ENCODE measurements at places on chromosomes 4 and X.

DNA sequence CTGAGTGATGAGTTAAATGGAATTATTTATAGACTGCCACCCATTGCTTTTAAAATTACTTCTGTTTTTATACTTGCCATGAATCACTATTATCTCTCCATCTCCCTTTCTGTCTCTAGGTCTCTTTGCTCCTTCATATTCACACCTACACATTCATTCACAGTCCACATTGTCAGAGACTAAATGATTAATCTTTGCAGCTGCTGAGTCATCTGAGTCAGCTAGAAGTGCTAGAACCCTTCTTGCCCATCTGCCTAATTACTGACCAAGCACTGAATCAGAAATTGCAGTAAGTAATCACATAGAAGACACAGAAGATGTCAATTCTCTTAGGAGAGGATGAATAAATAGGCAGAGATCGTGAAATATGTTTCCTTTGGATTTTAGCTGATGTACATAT, 31.6 kb upstream of the RPS6KA6 start:
- no peak for DNase-seq

DNA sequence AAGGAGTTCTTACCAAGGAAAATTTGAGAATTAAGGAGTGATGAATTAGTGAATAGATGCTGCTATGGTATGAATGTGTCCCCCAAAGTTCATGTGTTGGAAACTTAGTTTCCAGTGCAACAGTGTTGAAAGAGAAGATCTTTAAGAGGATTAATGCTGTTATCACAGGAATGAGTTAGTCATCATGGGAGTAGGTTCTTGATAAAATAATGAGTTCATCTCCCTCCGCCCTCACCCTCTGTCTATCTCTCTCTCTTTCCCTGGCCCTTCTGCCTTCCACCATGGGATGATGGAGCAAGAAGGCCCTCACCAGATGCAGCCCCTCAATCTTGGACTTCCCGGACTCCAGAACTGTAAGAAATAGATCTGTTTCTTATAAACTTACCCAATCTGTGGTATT, 38.3 kb upstream of the KLHL8 start:
- no peak for DNase-seq

DNA sequence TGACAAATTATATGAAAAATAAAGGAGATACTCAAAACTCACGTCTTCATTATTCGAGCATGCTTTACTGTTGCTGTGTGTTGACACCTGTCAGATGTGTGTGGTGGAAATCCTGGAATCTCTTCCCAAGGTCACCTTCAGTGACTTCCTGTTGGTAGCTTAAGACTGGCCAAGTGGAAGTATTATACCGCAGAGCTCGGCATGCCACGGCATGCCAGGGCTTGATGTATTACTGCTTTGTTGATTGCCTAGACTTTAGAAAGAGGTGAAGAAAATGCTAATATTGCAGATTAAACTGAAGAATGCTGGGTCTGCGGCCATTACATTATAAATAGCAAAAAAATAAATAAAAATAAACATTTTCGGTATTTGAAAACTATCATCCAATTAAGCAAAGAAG, 4.6 kb downstream of the TREX2 start:
- no peak for DNase-seq

GRCh38 chr4:45971108-45971507, 152.7 kb downstream of the GABRG1 start:
- no peak for DNase-seq

- no peak for DNase-seq
Measured at GRCh38 chr4:61425315-61425714, 225.2 kb downstream of the ADGRL3 start.

- no peak for DNase-seq
Measured at GRCh38 chr4:141391293-141391692, 170.6 kb downstream of the ZNF330 start.

DNA sequence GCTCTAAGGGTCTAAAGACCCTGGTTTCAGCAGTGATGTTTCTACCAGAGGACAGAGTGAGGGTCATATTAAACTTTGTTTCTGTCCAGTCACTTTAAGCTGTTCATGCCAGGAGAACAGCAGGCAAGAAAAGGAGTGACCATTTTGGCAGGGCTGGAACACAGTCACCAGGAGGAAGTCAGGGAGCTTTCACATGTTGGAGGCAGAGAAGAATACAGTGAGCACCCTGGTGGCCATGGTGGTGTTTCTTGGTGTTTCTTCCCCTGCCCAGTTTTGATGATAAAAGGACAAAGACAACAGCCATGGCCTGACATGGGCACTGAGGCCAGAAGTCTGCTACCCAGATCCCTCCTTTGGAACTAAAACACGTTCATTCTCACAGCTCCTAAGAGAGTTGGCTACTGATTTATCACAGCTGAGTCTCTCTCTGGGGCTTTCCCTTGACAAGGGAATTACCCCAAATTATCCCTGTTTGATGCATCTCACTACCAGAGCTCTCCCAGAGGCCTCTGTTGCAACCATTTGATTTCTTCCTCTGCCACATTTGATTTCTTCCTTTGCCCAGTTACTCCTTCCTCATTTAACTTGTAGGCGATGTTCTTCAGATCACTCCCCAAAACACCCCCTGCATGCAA, 106.4 kb upstream of the NWD2 start:
- no peak for DNase-seq

DNA sequence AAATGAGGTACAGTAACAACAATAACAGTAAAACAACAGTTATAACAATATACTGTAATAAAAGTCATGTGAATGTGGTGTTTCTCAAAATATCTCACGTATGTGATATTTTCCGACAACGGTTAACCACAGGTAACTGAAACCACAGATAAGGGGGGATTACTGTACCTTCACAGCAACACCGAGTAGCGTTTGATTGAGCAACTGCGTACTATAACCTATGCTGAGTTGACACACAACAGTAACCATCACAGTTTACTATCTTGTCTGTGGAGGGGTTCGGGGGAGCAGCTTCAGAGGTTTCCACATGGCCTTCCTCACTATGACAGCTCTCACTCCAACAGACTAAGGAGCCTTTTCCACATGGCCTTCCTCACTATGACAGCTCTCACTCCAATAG, 13.4 kb downstream of the RBMX2 start:
- DNase-seq, result no peak

DNA sequence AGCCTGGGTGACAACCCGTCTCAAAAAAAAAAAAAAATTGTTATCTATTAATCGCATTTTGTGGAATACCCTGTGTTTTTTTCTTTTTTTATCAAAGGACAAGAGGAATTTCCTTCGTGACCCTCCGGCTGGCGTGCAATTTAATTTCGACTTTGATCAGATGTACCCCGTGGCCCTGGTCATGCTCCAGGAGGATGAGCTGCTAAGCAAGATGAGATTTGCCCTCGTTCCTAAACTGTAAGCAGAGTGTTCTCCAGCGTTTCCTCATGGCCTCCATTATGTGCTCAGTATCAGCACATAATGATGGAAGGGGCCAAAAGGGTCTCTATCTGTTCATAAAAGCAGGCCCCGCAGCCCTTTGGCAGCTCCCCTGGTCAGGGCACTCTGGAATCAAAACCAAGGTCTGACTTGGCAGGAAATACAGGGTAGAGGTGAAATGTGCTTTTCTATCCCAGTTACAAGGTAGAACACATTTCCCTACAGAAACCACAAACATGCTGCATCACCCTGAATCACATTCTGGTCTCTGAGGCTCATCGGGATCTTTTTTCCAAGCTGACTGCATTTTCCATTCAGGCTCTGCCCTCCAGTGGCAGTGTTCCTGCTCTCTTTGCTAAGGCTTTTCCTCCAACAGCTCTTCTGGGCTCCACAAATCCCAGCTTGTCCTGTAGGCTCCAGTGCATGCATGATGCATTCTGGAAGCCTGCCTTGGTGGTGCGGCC, 24.4 kb downstream of the SYAP1 start:
- no peak for DNase-seq

GRCh38 chr4:185211035-185211434, 1.6 kb downstream of the SNX25 start:
- DNase-seq, result no peak

- no peak for DNase-seq
Measured at GRCh38 chr4:150037251-150037856, 40.9 kb upstream of the DCLK2 start.

- no peak for DNase-seq
Measured at GRCh38 chrX:13028871-13029636, 15.4 kb downstream of the FAM9C start.
